ENCODE measurements at places on chromosomes 6 and 20.

DNA sequence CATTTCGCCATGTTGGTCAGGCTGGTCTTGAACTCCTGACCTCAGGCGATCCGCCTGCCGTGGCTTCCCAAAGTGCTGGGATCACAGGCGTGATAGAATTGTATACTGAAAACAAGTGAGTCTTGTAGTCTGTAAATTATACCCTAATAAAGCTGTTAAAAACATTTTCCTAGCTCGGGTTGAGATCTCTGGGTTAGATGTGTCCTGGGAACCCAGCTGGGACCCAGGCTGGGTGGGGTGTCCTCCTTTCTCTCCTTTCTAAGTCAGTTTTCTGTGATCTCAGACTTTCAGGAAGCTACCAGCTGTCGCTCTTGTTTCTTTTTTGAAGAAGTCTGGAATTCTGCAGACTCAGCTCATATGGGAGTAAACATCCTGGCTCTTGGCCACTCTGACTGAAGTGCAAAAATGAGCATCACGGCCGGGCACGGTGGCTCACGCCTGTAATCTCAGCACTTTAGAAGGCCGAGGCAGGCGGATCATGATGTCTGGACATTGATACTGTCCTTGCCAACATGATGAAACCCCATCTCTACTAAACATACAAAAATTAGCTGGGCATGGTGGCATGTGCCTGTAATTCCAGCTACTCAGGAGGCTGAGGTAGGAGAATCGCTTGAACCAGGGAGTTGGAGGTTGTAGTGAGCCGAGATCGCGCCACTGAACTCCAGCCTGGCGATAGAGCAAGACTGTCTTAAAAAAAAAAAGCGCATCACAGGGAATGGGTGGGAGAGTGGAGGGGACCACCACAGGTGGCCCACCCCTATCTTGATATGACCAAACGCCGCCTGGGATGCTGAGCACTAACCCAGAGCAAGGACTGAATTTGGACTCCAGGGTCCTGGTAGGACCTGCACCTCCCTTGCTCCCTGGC lies 9.9 kb upstream of the PCIF1 start:
- no peak for DNase-seq

DNA sequence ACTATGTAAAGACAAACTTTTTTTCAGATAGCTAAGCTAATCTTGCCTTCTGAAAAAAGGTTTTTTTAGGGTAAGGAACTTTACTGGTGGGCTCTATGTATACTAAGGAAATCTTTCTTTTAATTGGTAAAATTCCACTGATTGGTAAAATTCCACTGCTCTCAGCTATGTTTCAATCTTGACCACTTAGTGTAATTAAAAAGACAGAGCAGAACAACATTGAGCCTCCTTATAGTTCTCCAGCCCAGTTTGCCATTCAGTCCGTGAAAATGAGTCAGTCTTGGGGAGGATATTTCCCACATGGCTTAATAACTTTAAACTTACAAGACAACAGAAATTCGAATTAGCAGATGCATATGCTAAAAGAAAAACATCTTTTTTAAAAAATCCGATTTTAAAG lies 92.7 kb downstream of the EYA4 start:
- DNase-seq = no peak

DNA sequence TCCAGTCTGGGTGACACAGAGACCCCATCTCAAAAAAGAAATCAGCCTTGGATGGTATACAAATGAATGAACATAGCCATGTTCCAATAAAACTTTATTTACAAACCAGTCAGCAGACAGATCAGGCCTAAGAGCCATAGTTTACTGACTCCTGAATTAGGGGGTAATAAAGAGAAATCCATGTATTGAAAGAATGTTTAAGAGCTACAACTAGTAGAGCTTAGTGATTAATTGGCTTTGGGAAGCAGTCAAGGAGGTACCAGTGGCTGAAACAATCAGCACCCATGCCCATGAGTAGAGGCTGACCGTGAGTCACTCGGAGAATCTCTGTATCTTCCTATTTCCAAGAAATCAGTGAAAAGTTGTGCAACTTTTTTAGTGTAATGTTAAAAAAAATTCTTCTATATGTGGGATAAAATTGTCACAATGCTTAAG lies 223.6 kb upstream of the RREB1 start:
- DNase-seq = no peak

DNA sequence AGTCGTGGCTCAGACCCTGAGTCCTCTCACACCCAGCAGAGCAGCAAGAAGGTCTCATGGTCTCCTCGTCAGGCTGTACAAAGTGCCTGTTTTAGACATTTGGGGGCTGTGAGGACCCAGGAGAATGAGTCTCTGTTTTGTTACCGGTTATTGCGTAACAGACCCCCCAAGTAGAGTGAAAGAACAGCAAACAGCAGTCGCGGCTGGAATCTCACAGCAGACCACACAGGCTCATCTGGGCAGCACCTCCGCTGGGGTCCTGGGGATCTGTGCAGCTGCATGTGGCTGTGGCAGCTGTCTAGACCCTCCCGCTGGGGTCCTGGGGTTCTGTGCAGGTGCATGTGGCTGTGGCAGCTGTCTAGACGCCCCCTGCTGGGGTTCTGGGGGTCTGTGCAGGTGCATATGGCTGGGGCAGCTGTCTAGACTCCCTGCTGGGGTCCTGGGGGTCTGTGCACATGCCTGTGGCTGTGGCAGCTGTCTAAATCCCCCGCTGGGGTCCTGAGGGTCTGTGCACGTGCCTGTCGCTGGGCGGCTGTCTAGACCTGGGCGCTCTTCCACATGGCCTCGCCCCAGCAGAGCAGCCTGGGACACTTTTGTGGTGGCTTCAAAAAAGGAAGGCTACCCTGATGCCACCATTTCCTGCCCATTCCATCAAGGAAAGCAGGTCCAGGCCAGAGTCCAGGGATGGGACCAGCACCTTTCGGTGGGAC lies 24.7 kb downstream of the ENTPD6 start:
- DNase-seq = no peak

- DNase-seq = no peak
Measured at GRCh38 chr6:116397914-116398313, 27.2 kb downstream of the DSE start.

DNA sequence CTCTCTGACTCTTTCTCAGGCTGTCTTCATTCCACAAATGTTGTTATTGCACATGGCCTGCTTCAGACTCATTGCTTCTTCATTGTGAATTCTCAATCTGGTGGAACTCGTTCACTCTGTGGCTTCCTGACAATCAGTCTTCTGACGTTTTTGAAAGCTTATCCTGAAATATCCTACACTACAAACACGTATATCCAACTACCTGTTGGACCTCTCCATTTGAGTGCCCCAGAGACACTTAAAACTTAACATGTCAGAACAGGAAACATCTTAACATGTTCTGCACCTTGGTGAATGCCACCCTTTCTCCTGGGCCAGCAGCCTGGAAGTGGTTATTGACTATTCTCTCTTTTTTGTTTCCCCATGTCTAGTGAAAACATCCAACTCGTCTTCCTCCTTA lies 50.8 kb downstream of the AIG1 start:
- no peak for DNase-seq

DNA sequence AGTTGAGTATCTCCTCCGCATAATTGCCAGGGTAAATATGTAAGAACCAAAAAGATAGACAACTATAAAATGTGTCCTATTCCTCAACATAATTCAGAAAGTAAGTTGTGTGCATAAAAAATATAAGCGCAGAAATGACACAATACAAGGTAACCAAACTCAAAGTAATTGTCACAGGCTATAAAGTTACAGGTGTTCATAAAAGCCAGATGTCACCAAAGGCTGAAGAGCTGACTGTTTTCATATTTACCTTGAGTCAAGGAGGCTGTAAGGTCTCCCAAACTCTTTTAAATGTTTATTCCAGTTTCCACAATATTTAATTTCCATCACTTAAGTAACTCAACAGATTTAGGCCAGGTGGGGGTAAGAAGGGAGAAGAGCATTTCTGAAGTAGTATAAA lies 192.2 kb upstream of the MARCKS start:
- no peak for DNase-seq

- DNase-seq = no peak
Measured at GRCh38 chr6:36133912-36134311, 3.6 kb downstream of the MAPK13 start.

DNA sequence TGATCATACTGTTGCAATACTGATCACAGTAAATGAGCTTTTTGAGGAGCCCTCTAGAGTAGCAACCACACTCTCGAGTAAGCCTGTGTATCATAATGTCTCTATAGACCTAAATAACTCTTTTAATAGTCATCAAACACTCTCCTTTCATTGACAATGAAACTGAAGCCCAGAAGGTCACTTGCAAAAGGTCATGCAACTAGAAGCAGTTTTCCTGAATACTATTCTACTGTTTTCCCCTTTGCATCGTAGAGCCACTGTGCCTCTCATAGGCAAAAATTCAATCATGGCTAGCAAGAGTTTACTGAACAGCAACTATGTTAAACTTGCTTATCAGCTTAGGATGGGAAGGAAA lies 105.3 kb downstream of the HIVEP2 start:
- DNase-seq = no peak

DNA sequence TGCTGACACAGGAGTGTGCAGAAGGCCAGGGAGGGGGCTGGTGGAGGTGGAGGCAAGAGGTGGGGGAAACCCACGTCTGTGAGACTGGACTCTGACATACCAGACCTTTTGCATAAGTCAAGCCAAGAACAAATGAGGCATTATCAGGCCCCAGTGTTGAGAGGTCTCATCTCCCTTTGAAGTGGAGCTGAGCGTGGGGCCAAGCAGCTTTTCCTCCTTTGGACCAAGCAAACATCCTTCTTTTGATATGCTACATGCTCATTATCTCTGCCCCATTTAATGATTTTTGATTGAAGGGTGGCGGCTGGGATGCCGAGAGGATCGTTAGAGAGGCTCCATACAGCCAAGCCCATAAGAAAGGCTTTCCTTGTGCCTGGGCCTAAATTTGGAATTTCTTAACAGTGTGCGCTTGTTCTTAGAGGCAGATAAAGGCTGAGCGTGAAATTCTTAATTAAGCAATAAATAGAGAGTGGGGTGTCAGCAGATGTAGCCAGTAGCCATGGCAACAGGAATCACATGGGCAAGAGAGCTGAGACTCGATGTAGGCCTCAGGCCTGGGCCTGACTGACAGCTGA lies 244.5 kb downstream of the PKHD1 start:
- DNase-seq = no peak

DNA sequence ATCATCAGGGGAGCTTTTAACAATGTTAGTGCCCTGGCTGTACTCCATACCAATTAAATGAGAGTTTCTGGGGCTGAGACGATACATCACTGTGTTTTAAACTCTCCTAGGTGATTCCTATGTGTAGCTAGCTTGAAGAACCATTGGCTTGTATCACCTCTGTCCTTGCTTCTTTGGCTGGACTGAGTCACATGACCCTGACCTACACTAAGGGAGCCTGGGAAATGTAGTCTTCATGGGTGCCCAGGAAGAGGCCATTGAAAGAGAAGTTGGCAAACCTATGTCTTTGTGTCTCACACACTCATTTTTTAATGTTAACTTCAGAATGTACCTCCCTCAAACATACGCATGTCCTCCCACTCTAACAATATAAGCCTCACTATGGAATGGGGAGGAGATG lies 506.6 kb downstream of the DHX35 start:
- DNase-seq = no peak

DNA sequence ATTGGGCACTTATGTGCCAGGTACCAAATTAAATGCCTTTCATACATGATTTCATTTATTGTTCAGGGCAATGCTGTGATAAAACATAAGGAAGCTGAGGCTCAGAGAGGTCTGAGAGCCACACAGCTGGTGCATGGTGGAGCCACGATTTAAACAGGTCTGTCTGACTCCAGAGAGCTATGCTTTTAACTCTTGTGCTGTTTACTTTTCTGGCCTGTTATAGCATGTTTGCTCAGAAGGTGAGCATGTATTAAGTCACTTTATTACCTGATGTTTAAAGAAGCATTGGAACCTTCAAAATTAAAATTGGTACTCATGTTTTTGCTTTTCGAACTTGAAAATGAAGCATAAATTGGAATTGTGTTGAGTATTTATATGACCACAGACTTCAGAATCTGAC lies 26.8 kb downstream of the MCM8 start:
- DNase-seq = no peak

DNA sequence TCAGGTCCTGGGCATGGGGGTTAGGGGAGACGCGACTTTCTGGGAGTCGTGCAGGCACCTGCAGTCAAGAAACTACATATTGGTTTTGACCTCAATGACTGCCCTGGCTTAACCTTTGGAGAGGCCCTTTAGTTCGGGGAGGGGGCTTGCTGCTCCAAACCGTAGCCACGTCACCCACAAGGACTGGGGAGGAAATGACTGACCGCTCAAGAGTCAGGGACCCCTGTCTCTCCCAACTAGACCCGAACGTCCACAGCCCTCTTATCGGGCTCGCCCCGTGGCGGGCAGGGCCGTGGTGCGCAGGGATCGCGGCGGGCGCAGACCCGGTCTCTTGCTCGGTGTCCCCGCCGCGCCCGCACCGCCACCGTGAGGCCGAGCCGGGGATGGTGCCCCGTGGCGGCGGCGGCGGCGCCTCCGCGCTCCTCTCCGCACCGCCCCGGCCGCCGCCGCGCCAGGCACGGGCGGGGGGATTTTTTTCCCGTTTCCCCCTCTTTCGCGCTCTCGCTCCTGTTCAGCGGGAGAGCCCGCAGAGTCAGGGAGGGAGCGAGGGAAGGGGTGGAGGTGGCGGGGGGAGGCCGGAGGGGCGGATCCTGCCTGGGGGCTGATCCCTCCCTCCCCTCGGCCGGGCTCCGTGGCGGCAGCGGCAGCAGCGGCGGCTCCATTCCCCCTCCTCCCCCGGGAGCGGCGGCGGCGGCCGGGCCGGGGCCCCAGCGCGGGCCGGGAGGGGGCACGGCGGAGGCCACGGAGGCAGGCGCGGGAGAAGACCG lies at the start of gene BRPF3:
TSS of gene BRPF3 (plus strand) at position 632 of the 767 bp plus-strand sequence. CDS start 3,579 bp downstream, outside the sequence.
- peak; percentile 23 for DNase-seq

- peak; percentile 37 for DNase-seq
Measured at GRCh38 chr6:24931296-24931695, 4.5 kb downstream of the RIPOR2 start.

- DNase-seq = no peak
Measured at GRCh38 chr6:159047891-159048685, 3.3 kb upstream of the TAGAP start.

DNA sequence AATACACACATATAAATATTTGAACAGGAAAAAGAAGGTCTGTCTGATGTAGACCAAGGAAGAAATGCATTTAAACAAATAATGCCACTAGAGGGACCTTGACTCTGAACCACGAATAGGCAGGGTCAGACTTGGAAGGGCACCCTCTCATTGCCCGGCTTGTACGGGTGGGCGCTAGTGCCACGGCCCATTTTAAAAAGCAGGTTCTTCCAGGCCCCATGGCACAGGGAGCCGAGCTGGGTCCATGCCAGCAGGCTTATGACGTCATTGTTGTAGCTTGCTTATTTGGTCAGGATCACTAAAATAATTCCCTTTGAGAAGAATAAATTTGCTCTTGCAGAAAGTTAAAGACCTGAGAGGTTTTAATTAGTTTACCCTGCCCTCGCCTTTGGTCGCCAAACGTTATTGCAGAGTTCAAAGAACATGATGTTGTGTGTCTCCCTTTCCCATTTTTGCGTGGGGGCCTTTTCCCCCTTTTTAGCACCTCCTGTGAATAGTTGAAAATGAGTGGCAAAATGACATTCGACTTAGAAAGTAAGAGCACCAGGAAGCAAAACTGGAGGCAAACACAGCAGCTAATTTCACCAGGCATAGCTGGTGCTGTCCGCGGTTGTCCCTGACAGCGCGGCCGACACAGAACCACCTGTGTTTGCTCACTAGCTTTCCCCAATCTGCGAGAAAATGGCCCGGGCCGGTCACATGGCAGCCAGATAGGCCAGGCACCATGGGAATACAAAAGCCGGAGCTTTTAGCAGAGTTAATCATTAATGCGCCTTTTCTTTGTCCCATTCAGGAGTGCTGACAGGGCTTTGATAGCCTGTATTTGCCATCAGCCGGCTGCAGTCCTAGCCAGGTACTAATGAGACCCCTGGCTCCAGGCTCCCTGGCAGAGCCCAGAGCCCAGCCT lies 93.8 kb downstream of the FOXA2 start:
- no peak for DNase-seq

All from astrocyte of the cerebellum (primary cell).